ENCODE measurements at places on chromosomes 3 and 15.
A peak's percentile ranks its signal among the peaks of the same experiment; 100 is the strongest.

DNA sequence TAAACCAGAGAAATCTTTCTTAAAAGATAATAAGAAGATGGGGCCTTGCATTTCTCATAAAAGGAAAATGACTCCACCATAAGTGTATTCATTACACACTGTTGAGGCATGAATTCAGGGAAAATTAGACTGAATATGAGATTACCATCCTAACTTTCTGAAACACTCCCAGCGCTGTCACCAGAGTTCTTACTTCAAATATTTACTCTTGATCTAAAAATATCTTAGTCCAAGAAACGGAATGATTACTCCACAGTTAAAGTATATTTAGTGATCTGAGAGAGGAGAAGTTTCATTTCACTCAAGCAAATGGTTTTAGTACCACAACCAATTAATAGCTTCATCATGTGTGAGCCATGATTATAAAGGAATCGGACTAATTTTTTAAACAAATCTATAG, 300.3 kb downstream of the ZBTB20 start:
- no peak for DNase-seq

GRCh38 chr15:37984368-37984767, 49.9 kb downstream of the TMCO5A start:
- DNase-seq: no peak

DNA sequence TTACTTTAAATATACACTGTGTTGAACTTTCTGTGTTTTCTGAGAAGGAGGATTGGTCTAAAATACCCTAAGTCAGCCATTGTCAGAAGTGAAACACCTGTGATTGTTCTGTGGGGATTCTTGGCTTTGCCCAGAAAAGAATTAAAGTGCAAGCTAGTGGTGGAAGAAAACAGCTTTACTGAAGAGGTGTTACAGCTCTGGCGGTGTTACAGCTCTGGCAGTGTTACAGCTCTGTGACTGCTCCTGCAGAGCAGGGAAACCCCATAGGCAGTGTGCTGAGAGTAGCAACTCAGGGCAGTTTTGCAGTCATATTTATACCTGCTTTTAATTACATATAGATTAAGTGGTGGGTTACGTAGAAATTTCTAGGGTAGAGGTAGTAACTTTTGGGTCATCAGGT, 66.6 kb downstream of the C3orf20 start:
- no peak for DNase-seq

GRCh38 chr3:21256932-21257331, 494.1 kb downstream of the ZNF385D start:
- peak; percentile 70 for DNase-seq

GRCh38 chr3:73280746-73281145, 219.3 kb downstream of the EBLN2 start:
- DNase-seq: no peak

- DNase-seq: no peak
These were observed 38.5 kb downstream of the EPHB1 start for GRCh38 chr3:134833453-134834163.

GRCh38 chr3:5304789-5305683, 117.5 kb downstream of the EDEM1 start:
- DNase-seq: peak; percentile 28

- DNase-seq: no peak
These were observed 199.5 kb downstream of the KLF13 start for GRCh38 chr15:31525988-31526665.

GRCh38 chr3:10330319-10330718, 9.4 kb upstream of the SEC13 start:
- DNase-seq: no peak

DNA sequence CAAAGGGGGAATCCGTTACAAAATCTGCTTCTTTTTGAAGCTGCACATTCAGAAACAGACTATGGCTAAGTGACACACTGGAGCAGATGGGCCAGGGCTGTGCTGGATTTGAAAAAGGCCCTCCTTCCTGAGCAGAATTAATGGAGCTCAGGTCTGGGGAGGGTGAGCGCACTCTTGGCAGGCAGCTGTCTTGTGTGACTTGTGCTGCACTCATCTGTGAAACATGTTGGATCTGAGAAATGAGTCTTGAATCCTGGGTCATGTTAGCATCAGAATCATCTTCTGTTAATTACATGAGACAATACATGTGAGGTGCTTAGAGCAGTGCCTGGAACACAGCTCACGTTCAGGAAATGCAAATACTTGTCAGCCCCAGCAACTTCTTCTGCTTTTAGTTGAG, 219.6 kb downstream of the THSD4 start:
- DNase-seq: no peak

- no peak for DNase-seq
These were observed 108.1 kb downstream of the USP13 start for GRCh38 chr3:179760944-179761343.

GRCh38 chr15:45640616-45641015, 5.8 kb downstream of the SQOR start:
- DNase-seq: no peak

DNA sequence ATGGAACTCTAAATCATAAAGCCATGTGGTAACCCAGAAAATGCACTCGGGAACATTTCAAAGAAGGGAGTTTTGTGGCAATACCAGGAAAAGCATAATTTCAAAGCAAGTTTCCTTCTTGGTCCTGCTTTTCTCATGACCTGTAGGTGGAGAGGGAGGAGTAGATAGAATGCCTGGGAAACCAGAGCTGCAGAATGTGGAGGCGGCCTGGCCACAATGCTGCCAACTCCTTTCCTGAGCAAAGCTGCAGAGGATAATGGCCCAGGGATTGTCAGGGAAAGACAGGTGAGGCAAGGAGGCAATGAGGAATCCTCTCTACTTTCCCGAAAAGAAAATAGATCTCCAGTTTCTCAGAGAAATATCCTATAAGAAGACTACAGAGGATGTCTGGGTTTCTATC, 330.3 kb downstream of the FGF12 start:
- no peak for DNase-seq

DNA sequence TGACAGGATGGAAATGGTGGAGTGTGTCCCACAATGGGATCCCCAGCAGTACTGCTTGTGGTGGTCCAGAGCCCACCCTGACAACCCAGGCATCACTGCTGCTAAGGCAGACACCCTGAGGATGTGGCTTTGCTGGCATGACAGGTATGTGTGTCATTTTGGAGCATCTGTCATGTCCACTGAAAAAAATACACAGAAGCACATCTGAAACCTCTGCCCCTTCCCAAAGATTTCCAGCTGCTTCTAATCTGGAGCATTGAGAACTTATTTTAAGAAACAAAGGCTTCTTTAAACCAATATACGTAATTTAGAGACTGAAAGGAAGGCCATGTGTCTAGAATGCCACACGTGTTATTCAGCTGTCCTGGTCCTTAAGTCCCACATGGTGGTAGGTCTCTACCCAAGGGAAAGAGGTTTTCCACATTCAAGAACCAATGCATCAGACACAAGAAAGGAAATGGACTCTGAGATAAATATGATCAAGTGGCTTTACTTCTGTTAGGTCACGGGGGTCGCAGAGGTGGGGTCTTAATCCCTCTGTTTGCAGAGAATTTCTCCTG, 88.3 kb downstream of the PDZRN3 start:
- DNase-seq: no peak

DNA sequence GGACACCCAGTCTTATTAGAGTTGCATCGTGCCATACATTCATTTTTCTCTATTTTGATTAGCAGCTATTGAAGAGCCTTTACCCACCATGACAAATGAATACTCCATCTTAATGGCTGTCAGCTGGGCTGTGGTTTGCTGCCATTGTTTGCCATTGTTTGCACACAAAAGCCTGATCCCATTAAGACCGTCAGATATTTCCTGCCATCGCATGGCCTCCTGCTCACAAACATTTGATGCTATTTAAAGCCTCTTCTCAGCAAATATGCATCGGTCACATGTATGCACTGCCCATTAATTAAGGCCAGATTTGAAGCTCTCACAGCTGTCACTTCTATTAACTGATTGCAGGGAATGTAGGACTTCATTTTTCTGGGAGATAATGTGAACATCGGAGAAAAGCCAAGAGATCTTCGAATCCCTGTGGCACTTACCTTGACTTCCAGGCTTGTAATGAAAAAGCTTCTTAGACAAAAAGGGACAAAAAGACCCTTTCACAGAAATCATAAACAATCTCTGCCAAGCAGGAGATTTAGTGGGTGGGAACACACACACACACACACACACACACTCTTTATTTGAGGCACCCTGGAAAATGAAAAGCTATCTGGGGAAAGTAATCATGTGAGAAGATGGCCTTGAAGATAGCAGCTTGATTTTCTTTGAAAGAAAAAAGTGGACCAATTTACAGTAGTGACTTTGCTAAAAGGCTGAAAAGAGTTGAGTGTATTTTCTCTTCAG, 175.4 kb upstream of the NR2E3 start:
- DNase-seq: peak; percentile 96

DNA sequence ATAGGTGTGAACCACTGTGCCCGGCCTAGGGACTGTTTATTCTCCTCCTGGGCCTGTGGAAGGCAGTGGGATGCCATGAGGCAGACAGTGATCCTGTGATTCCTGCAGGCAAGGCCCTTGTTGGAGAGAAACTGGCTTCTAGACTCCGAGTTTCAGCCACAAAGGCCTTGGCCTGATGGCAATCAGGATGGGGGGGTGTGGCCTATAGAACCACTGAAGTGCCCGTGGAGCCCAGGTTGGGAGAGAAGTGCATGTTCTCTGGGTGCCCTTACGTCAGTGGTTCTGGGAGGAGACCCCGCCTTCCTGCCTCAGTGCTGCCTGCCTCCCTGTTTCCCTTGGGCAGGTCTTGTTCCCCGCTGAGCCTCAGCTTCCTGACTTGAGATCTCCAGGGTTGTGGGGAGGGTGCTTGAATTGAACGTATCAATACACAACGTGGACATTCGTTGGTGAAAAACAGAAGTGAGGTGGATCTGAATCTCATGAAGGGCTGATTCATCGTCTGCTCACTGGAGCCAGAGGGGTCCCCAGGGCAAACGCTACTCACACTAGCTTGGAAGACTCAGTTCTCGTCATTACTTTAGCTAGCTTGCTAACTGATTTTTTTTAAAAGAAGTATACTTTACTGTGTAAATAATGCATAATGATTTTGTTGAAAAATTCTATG, 31.8 kb downstream of the IRAK2 start:
- DNase-seq: no peak

- no peak for DNase-seq
These were observed 16.2 kb downstream of the NISCH start for GRCh38 chr3:52471371-52472238.
